NCI-H2081 (cell line): ENCODE measurements at places on chromosomes 2 and 18.

DNA sequence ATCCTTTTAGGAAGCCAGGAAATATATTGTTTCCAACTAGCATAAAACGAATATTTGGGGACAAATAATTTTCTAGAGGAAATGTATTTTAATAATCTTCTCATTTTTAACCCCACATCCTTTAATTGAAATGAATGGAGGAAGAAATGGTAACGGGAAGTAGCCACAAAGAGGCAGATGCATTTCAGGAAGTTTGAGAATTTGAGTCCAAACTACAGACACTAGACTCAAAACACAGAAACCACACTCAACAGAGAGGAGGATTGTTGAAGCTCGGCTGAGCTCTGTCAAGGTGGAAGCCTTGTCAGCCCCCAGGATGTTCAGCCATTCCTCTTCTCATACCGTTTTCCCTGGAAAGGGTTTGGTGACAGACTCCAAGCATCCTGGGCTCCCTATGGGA is 288.5 kb downstream of the NAPG start:
- DNase-seq, result no peak

DNA sequence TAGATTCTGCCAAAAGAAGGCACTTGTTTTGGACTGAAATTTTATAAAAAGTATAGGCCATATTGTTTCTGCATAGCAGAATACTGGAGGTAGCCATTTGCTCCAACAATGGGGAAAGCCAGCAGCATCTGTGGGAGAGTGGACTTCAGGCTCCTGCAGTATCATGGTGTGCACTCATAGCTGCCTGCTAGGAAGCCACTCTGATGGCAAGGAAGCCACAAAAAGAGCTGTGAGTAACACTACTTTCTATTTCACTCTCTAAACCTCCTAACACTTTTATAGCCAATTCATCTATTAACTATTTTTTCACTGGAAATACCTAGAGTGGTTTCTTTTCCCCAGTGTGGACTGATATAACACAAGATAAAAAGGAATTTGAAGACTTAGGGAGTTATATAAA is 144.4 kb upstream of the KCNJ3 start:
- DNase-seq, result no peak

DNA sequence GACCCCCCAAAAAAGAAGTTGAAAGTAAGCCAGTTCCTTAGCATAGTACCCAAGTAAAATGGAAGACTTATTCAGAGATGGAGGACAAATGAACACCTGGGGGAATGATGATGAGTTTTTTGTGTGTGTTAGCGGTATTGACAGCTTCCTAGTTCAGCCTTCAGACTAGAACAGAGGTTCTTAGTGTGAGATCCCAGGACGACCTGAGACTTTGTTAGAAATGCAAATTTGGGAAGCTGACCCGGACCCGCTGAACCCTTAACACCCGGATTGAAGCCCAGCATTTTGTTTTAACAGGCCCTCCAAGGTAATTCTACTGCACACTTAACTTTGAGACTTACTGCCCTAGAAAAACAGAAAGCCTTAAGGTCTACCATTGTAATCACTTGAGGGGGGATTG is 20.3 kb downstream of the SPOPL start:
- DNase-seq, result no peak

GRCh38 chr2:15302154-15302553 is 259.0 kb downstream of the NBAS start:
- DNase-seq, result no peak

DNA sequence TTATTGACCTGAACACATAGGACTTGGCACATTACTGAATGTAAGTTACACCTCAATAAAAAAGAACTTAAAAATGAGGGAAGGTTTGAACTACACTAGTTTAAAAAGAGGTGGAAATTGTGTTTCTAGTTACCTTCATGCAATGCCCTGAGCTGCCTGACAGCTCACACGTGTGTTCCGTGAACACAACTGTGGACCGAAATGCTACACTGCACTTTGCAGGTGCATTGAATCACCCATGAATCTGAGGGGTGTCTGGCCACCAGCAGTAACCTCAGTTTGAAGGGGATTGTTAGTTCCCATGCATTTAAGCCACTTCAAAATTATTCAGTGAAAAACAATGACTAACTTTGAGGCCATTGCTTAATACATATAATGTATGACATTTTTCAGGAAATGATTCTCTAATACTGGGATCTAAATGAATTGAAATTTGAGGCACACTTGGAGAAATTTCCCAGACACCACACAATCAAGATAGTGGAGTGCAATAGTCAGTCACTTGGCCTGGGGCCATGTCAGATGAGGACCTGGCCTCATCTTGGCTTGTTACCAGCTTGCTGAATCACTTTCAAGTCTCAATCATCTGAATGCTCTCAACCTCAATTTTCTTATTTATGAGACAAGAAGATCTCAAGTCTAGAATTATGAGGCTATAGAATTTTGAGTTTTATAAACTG is 59.3 kb downstream of the MYL12B start:
- no peak for DNase-seq

GRCh38 chr2:152740743-152741328 is 22.4 kb downstream of the ARL6IP6 start:
- DNase-seq, result peak; percentile 60

DNA sequence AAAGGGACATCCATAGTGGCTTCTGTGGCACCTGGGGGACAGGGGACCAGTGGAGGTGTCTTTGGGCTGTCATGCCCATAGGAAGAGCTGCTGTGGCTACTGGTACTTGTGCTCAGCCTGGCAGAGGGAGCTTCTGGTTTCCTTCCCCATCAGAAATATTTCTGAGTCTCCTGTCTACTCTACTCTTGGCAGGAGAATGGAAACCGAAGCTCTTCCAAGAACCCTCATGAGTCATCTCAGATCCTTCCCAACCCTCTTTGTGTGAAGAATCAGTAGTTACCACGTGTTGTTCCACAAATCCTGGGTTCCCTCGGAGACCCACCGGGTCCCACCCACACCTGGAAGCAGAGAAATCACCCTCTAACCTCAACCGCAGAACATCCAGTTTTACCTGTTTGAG is 234.9 kb downstream of the FHOD3 start:
- no peak for DNase-seq

GRCh38 chr2:25340181-25340921 is 1.4 kb downstream of the DNMT3A start:
- peak; percentile 73 for DNase-seq

DNA sequence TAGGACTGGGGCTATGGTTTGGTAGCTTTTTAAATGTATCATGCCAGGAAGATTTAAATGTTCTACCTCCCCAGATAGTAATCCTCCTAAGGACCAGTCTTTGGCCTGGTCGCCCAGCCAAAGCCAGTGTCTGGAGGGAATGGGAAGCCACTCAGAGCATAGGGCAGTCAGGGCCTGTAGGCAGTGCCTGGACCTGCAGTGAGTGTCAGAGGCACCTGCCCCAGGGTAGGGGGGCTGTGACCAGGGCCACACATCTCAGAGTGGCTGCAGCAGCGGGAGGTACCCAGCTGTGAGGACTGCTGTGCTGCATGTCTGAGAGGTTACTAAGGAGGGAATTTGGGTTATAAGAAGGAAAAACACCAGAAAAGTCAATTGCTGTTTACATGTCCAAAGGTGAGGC is 57.7 kb downstream of the MYT1L start:
- no peak for DNase-seq

DNA sequence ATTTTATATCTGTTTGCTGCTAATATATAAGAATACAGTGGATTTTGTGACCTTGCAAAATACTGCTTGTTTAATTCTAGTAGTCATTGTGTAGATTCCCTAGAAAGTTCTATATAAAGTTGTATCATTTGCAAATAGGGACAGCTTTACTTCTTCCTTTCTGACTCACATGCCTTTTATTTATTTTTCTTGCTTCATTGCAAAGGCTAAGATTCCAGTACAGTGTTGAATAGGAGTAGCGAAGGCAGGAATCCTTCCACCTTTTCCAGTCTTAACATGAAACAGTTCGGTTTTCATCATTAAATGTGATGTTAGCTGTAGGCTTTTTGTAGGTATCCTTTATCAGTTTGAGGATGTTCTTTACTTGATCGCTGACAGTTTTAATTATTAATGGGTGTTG is 58.1 kb downstream of the DGKD start:
- no peak for DNase-seq

- DNase-seq, result no peak
These were observed 5.9 kb downstream of the CCDC121 start for GRCh38 chr2:27622921-27623384.

GRCh38 chr18:13280070-13280795 is 61.7 kb downstream of the LDLRAD4 start:
- DNase-seq, result no peak

DNA sequence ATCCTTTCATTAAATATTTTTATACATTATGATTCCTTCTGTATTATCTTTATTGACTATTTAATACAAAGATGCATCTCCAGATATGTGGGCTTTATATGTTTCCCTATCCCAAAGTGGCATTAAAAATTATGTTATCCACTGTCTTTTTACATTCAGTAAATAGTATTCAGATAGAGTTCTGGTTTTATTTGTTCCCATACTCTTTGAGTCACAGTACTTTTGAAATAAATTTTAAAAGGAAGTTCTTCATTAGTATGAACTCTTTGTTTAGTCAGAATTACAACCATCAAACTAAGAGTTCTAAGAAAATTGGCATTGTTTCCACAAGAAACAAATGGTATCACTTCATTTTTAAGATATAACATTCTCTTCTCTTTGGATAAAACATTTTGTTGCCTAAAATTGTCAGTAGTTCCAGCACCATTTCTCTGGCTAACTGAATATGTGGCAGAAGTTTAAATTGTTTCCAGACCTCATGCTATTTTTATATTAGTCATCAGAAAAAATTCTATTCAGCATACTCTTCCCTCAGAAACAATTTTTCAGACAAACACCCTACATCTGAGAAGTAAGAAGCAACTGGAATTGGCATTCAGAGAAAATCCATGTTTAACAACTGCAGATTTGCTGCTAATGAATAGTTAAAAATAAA is 88.5 kb upstream of the COL5A2 start:
- no peak for DNase-seq

DNA sequence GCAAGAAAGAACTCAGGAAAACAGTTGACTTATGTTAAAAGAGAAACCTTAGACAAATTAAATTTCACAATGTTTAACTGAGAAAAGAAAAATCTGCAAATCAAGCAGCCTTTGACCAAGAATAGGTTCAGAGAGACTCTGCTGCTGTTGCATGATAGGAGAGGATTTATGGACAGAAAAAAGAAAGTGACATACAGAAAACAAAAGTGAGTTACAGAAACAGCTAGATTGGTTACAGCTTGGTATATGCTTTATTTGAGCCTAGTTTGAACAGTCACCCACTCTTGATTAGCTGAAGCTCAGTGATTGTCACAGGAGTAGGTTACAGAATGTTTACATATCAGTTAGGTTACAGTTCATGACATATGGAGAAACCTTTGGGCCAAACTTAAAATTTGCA is 258.2 kb upstream of the SPOPL start:
- no peak for DNase-seq

GRCh38 chr18:35415511-35416073 is 38.5 kb upstream of the ZNF396 start:
- DNase-seq, result no peak

DNA sequence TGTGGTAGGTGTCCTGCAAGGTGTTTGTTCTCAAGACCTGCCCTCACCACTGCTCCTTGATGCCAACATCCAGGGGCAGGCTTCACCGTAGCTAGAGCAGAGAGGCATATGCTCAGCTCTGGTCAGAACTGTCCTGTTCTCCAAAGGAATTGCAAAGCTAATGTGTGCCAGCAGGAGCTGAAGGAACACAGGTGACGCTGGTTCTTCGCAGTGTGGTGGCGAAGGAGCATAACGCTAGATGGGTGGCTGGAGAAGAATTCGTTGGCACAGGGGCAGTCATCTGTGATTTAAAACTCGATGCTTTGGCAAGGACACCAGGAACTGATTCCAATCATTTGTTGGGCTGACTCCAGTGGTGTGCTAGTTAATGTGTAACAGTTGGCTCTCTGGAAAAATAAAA is 11.4 kb upstream of the PER2 start:
- no peak for DNase-seq

DNA sequence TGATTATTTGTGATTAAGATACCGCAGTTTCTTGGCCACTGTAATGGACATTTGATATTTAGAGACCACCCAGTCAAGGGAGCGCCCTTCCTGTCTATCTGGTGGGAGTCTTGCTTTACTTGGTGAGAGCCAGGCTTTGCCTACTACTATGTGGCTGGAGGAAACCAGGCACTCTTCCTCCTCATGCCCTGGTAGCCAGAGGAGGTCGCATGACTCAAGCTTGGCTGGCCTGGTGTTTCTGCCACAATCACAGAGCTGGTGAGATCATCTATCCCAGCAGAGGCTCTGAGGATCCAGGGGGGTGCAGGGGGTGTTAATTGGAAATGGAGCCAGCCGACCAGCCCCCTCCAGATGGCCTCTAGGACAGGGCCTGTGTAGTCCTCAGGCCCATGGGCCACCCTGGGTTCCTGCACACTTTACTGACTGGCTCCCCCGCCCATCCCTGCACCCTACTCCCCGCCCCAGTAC is 46.8 kb upstream of the BIN1 start:
- no peak for DNase-seq

GRCh38 chr18:44781886-44782285 is 101.2 kb downstream of the SETBP1 start:
- no peak for DNase-seq

DNA sequence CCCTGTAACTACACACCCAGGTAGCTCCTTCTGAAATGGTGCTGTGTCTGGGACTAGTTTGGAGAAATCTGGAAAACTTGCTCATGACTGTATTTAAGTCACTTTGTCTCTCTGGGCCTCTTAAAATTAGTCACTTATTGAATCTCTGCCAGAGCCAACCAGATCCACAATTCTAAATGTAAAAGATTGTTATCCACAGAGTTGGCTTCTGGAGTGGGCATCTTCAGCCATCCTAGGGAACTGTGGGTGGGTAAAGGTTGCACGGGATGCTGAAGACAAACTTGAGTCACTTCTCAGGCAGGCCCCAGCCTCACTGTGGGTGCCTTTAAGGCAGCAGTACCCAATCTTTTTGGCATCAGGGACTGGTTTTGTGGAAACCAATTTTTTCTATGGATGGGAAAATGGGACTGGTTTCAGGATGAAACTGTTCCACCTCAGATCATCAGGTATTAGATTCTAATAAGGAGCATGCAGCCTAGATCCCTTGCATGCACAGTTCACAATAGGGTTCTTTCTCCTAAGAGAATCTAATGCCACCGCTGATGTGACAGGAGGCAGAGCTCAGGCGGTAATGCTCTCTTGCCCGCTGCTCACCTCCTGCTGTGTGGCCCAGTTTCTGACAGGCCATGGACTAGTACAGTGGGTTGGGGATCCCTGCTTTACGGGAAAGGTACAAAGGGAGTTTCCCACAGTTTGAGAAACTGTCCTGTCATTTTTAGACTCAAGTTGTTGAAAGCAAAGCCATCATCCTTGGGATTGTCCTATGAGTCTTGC is 98.3 kb upstream of the SPRED2 start:
- DNase-seq, result no peak

GRCh38 chr2:177314194-177314593 is 49.7 kb upstream of the NFE2L2 start:
- DNase-seq, result no peak

DNA sequence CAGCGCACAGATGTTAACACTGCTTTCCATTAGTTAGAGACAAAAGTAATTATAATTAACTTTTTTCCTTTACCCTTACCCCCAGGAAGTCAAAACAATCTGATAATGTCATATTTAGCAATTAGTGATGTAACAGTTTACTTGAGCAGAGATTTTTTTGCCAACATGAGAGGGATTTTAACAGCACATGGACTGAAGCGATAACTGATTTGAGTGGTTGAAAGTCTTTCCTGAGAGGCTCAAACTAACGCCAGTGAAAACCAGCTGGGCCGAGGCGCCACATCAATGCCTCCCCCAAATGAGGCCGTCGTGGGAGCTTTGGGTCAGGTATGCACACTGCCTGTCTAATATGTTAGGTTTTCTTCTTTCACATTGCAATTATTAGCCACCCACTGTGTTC is 469.9 kb upstream of the SMIM21 start:
- DNase-seq, result no peak
